Omental fat pad (tissue), 4 donors: ENCODE measurements at places on chromosomes 7 and 10.

GRCh38 chr7:73717025-73717807 is 2.3 kb downstream of the STX1A start:
- DNase-seq = no peak

DNA sequence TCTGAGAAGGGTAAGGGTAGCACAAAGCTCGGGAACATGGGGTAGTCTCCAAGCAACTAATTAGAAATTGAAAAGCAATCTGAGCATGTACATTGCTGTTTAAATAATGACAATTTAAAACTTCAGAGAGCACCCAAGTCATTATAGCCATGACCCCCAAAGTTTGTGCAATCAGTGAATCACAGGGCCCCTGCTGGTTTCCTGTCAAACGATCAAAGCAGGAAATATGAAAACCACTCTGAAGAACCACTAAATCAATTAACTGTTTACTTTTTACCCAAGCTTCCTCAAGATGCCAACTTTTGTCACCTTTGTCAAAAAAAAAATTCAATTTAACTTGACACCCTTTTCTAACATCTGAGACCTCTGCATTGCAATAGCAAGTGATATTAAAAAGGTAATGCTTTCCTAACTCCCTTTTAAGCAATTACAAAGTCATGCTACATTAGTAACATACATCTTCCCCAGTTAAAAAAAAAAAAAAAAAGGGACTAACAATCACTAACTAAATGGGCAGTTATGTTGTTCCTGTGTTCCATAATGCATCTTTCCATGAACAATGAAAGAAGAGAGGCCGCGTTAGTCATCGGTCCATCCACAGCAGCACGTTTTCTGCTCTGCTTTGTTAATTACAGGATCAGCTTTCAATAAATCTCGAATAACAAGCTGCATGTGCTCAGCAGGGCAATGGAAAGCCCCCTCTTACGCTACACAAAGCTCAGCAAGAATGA is 80.6 kb downstream of the ETV1 start:
- DNase-seq = no peak

- no peak for DNase-seq
These were observed 116.4 kb upstream of the ASAH2 start for GRCh38 chr10:50367732-50368131.

DNA sequence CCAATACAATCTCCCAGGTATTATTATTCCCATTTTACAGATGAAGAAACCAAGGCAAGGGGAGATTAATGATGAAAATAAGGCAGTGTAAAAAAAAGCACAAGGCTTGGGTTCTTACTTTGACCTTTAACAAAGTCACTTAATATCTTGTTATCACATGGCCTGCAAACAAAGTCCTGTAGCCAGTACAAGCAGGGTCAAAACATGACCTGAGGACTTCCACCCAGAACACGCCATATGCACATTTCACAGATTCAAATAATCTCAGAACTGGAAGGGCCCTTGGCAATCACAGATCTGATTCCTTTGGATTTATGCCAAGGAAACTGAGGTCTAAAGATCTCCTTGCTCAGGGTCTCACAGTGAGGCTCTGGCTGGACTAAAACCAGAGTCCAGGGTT is 162.1 kb downstream of the KCNMA1 start:
- DNase-seq = no peak

GRCh38 chr7:134767520-134768168 is 11.8 kb upstream of the CALD1 start:
- no peak for DNase-seq

GRCh38 chr7:5439209-5439571 is 15.6 kb upstream of the TNRC18 start:
- no peak for DNase-seq

DNA sequence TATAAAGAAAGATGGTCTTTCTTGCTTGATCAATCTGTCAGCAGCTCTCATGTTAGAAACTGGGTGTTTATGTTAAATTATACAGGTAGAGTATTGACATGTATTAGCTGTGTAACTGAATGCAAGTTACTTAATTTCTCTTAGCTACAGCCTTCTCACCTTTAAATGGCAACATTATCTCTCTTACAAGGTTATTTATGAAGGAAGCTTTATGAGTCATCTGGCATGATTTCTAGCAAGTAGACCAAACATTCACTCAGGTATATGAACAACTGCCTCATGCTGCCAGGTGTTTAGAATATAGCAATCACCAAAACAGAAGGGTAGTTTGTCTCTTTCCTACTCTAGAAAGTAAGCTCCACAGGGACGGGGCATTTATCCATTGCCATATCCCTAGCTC is 8.5 kb downstream of the ARL4A start:
- no peak for DNase-seq

DNA sequence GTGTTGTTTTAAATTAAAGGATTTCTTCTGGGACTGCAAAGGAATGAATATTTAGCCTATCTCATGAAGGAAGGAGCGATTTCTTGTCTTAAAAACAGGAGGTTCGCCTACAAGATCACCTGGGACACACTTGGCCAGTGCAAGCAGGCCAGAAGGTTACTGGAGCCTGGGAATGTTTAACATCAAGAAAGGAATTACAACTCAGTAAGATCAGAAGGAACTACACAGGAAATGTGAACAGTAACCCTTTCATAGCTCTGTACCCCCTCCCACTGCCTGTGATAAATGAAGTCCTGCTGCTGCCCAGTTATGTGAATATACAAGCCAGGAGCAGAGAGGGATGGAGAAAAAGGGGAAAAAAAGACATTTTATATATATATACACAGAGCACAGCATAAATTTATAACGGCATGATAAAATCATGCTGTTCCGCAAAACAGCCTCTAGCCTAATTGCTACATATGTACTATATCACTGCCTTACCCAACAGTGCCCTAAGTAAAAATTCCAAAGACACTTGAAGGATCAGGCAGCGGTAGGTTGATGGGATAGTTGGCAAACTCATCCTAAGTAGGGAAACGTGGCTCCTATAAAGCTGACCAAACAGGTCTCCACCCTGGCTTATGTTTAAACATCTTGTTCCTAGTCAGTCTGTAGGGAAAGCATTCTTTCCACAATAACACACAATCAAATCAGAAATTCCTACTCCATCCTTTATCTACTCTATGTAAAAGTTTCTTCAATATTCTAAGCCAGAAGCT is 63.8 kb downstream of the ZNF438 start:
- DNase-seq = no peak

GRCh38 chr10:127426746-127427145 is 122.4 kb upstream of the NPS start:
- DNase-seq = no peak

GRCh38 chr10:36391405-36391804 is 734.0 kb upstream of the ANKRD30A start:
- no peak for DNase-seq

- DNase-seq = no peak
These were observed 50.4 kb upstream of the PTPRN2 start for GRCh38 chr7:158638001-158638400.
